ENCODE measurements at places on chromosomes 7 and 10. TPM values are rescaled to one million over a fixed set of nuclear protein-coding genes. Genes with fewer than 3 reads are reported as not detected.
A peak's percentile ranks its signal among the peaks of the same experiment; 100 is the strongest.

The LIPK gene
- total RNA-seq, result not detected

DNA sequence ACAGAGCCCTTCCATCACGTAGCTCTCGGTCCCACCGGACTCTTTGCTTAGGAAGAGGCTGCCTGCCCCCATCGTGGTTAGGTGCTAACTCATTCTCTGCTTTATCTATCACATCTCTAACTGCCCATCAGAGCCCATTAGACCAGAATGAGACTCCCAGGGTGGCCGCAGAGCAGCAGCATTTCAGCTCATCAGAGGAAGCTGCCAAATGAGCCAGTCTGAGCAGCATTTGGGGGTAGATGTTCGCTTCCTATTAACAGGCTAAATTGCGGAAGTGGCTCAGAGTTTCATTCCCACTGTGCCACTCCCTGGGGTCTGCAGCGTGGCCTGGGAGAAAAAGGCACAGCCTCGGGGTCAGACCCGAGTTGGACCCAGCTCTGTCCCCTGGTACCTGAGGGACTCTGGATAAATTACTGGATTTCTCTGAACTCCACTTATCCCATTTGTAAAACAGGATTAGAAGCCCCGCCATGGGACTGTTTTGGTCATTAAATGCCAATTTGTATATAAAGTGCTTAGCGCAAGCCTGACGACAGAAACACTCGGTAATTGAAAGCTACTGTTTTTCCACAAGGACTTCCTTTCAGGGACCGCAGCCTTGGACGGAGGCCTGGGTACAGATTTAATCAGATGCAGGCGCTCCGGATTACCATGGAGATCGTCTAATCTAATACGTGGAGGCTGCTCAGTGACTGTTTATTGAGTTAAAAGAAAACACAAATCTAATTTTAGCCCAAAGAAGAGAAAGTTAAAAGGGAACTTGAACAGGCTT is 73.8 kb upstream of the PRLHR start:
- H3K36me3 ChIP-seq, result peaks cover 4% of the 10 kb centered on the region
- DNase-seq, result no peak
- H3K27me3 ChIP-seq, result peaks cover 2% of the 10 kb centered on the region
- H3K4me1 ChIP-seq, result peaks cover 12% of the 10 kb centered on the region
- no peak overlapping the region for H3K4me3 ChIP-seq

- H3K27ac ChIP-seq, result no peak overlapping the region
- H3K27me3 ChIP-seq, result no peaks in the 10 kb centered on the region
- no peak overlapping the region for H3K4me3 ChIP-seq
- no peaks in the 10 kb centered on the region for H3K36me3 ChIP-seq
- DNase-seq, result peak; percentile 81
These were observed 11.8 kb downstream of the INPP5A start for GRCh38 chr10:132549371-132549770.

DNA sequence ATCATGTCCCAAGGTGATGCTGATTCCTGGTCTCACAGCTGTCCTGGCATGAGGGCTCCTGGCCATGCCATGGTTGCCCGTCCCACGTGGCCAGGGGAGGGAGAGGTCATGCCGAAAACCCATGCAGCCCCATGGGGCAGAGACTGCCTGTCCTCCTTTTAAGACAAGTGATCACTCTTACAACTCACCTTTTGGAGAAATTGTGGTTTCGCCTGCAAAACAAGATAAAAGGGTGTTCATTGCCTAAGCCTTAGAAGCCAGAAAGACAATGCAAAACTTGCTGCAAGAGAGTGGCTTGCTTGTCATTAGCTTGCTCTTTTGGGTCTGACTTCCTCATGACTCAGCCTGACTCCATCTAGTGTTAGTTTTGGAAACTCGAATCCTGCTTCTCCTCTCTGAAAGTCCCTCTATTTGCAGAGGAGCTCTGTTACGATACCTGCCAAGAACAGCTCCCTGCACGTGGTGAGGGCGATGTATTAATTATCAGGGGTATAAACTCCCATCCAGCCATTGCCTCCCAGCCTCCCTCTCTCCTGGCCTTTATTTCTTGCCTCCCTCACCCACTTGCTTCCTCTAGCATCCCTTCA is 26.7 kb downstream of the TMEM273 start:
- no peaks in the 10 kb centered on the region for H3K36me3 ChIP-seq
- no peak overlapping the region for H3K27ac ChIP-seq
- H3K27me3 ChIP-seq, result peaks cover 31% of the 10 kb centered on the region
- H3K4me1 ChIP-seq, result no peaks in the 10 kb centered on the region

GRCh38 chr10:1522237-1522636 is 215.1 kb downstream of the ADARB2 start:
- no peaks in the 10 kb centered on the region for H3K36me3 ChIP-seq
- peaks cover 7% of the 10 kb centered on the region for H3K27me3 ChIP-seq

DNA sequence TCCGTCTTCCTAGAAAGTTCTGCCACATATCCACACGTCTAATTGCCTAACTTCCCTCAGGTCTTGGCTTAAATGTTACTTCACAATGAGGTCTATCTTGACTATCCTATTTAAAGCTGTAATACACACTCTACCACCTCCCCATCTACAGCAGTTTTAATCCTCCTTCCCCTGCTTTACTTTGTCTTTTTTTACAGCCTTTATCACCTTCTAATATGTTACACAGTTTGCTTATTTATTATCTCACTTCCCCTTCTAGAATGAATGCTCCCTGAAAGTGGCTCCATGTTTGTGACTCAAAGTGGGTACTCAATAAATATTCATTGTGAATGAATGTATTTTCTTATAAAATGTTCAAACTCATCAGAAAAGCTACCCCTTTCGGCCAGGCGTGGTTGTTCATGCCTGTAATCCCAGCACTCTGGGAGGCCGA is 13.6 kb upstream of the MICU1 start:
- no peaks in the 10 kb centered on the region for H3K36me3 ChIP-seq
- H3K4me1 ChIP-seq, result peaks cover 4% of the 10 kb centered on the region
- no peak overlapping the region for H3K4me3 ChIP-seq
- peak overlapping the region; percentile 37 for H3K27ac ChIP-seq

- no peak overlapping the region for H3K27ac ChIP-seq
- H3K4me3 ChIP-seq, result no peak overlapping the region
- H3K4me1 ChIP-seq, result peaks cover 33% of the 10 kb centered on the region
- peaks cover 22% of the 10 kb centered on the region for H3K36me3 ChIP-seq
- no peak for DNase-seq
These were observed 5.8 kb downstream of the PSMA2 start for GRCh38 chr7:42926204-42926603.

DNA sequence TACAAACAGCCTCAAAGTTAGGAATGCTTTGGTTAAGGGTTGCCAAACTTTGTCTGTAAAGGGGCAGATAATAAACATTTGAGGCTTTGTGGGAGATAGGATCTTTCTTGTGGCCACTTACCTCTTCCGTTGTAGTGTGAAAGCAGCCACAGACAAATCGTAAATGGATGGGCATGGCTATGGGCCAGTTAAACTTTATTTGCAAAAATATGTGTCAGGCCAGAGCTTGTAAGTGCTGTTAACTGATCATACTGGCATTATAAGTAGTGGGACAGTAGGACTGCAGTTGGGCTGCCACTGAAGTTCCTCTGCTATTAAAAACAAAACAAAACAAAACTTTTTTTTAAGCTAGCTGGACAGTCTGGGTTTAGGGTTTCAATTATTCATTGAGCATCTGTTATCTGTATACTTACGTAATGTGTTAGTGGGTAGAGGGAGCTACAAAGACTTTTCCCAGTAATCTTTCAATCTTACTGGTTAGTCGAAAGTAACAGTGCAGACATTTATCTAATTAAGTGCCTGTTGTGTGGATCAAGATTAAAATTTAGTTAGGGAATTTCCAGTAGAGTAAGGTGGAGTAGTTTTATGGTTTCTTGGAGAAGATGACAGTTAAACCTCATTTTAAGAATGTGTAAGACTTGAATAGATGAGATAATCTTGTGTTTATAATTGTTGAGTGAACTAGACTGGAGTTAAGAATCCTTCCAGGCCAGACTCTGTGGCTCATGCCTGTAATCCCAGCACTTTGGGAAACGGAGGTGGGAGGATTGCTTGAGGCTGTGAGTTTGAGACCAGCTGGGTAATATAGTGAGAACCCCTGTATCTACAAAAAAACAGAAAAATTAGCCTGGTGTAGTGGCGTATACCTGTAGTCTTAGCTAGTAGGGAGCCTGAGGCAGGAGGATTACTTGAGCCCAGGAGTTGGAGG is 100.1 kb downstream of the BTRC start:
- H3K27me3 ChIP-seq, result no peaks in the 10 kb centered on the region
- H3K36me3 ChIP-seq, result no peaks in the 10 kb centered on the region
- no peak overlapping the region for H3K4me3 ChIP-seq
- H3K27ac ChIP-seq, result no peak overlapping the region

DNA sequence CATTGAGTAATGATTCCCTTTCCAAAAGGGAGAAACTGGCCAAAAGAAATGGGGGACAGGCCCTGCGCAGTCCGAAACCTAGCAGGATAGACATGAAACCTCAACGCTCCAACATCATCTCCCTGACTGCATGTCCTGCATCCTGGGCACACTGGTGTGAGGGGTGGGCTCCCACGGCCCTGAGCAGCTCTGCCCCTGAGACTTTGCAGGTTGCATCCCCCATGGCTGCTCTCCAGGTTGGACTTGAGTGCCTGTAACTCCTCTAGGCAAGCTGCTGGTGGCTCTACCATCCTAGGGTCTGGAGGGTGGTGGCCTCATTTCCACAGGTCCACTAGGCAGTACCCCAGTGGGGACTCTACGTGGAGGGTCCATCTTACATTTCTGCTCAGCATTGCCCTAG is 16.3 kb upstream of the CRYGN start:
- DNase-seq, result no peak
- no peaks in the 10 kb centered on the region for H3K36me3 ChIP-seq
- H3K27me3 ChIP-seq, result peaks cover 5% of the 10 kb centered on the region
- H3K4me3 ChIP-seq, result no peak overlapping the region

The A1CF gene
- not detected for total RNA-seq

The HECW1 gene
- 0.65 TPM for total RNA-seq

The ARPC1B gene
- 134 TPM for total RNA-seq

The LBX1 gene
- not detected for total RNA-seq

The LRGUK gene
- total RNA-seq, result 0.20 TPM

- DNase-seq, result no peak
- no peaks in the 10 kb centered on the region for H3K4me1 ChIP-seq
- H3K36me3 ChIP-seq, result no peaks in the 10 kb centered on the region
- H3K4me3 ChIP-seq, result no peak overlapping the region
- no peaks in the 10 kb centered on the region for H3K27me3 ChIP-seq
These were observed 576.6 kb upstream of the SORCS1 start for GRCh38 chr10:107740962-107741690.

The BHLHA15 gene
- total RNA-seq, result 1.2 TPM

The IFIT1B gene
- total RNA-seq, result not detected

The SFXN4 gene
- total RNA-seq, result 13.9 TPM

GRCh38 chr10:131546086-131546810 is 234.7 kb upstream of the TCERG1L start:
- H3K4me1 ChIP-seq, result no peaks in the 10 kb centered on the region
- DNase-seq, result no peak
- H3K36me3 ChIP-seq, result no peaks in the 10 kb centered on the region
- no peaks in the 10 kb centered on the region for H3K27me3 ChIP-seq
- H3K27ac ChIP-seq, result no peak overlapping the region

The CXCL12 gene
- total RNA-seq, result 65.5 TPM

The RAB19 gene
- not detected for total RNA-seq

DNA sequence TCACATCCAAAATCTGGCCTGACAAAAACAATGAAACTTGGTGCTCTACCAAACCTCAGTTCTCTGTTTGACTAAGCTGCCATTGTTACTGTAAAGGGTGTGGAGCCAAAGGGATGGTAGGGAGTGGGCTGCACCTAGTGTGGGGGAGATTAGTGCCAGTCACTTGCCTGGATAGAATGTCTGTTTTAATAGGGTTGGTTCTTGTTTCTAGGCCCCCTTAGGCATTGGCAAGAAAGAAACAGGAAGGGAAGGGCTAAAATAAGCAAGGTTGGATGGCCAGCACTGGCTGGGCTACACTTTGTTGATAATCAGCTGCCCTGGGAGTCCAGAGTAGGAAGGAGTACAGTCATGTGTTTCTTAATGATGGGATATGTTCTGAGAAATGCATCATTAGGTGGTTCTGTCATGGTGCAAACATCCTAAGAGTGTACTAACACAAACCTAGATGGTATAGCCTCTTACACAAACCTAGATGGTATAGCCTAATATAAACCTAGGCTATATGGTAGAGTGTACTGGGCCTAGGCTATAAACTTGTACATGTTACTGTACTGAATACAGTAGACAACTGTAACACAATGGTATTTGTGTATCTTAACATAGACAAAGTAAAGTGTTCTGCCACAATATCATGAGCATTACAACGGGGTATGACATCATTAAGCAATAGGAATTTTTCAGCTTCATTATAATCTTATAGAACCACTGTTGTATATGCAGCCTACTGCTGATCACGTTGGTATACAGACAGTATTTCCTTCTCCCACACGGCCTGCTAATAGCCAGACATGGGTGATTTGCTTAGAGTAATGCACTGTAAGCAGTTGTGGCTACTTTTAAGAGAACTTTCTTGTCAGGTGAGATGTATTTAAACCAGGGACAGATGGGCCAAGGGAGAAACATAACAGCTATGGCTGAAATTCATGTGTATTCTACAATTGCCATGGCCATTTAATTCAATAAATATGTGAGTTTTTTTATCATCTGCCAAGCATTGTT is 15.4 kb downstream of the BBIP1 start:
- peak overlapping the region; percentile 59 for H3K27ac ChIP-seq
- DNase-seq, result no peak
- no peak overlapping the region for H3K4me3 ChIP-seq
- peaks cover 44% of the 10 kb centered on the region for H3K4me1 ChIP-seq

GRCh38 chr7:29309041-29309854 is 114.7 kb downstream of the CHN2 start:
- peaks cover 27% of the 10 kb centered on the region for H3K27me3 ChIP-seq
- no peak overlapping the region for H3K4me3 ChIP-seq
- no peak overlapping the region for H3K27ac ChIP-seq
- H3K36me3 ChIP-seq, result peaks cover 4% of the 10 kb centered on the region

GRCh38 chr7:118149394-118149793 is 34.6 kb upstream of the LSM8 start:
- peaks cover 5% of the 10 kb centered on the region for H3K27me3 ChIP-seq
- no peak overlapping the region for H3K4me3 ChIP-seq
- peaks cover 8% of the 10 kb centered on the region for H3K4me1 ChIP-seq

The C10orf105 gene
- total RNA-seq, result not detected

GRCh38 chr7:12583922-12584321 is 13.4 kb downstream of the SCIN start:
- no peak overlapping the region for H3K27ac ChIP-seq
- H3K27me3 ChIP-seq, result no peaks in the 10 kb centered on the region
- DNase-seq, result no peak
- peaks cover 10% of the 10 kb centered on the region for H3K4me1 ChIP-seq
- H3K4me3 ChIP-seq, result no peak overlapping the region
- no peaks in the 10 kb centered on the region for H3K36me3 ChIP-seq

The TMEM72 gene
- total RNA-seq, result not detected

The NOS3 gene
- total RNA-seq, result not detected
